Naive B cell (primary cell): ENCODE measurements at places on chromosomes 2 and 18. TPM values are rescaled to one million over a fixed set of nuclear protein-coding genes. Genes with fewer than 3 reads are reported as not detected.

- DNase-seq, result no peak
- H3K27ac ChIP-seq, result no peak overlapping the region
Observed at GRCh38 chr2:227280895-227281294, 44.2 kb upstream of the MFF start.

- peaks cover 5% of the 10 kb centered on the region for H3K4me1 ChIP-seq
- H3K36me3 ChIP-seq, result no peaks in the 10 kb centered on the region
- no peak overlapping the region for H3K4me3 ChIP-seq
- DNase-seq, result no peak
- H3K27me3 ChIP-seq, result peaks cover 68% of the 10 kb centered on the region
- H3K27ac ChIP-seq, result no peak overlapping the region
Observed at GRCh38 chr2:10834068-10834655, 21.6 kb upstream of the PDIA6 start.

DNA sequence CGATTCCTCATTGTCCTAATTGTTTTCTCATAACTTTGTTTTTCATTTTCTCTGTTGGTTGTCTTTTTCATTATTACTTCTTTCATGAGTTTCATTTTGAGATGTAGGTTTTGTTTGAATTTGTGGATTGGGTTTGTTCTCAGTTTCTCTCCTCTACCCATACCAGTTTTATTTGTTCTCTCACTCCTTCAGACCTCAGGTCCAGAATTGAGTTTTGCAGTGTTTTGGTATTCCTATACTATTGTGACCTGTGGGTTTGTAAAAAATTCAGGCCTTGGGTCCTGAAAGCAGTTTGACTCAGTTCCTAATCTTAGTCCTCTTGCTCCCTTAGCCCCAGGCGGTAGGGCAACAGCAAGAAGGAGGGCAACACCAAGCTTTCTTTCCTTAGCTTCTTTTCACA lies 28.3 kb upstream of the UBE2E3 start:
- no peak overlapping the region for H3K4me3 ChIP-seq
- no peaks in the 10 kb centered on the region for H3K4me1 ChIP-seq
- no peak for DNase-seq
- H3K36me3 ChIP-seq, result no peaks in the 10 kb centered on the region

DNA sequence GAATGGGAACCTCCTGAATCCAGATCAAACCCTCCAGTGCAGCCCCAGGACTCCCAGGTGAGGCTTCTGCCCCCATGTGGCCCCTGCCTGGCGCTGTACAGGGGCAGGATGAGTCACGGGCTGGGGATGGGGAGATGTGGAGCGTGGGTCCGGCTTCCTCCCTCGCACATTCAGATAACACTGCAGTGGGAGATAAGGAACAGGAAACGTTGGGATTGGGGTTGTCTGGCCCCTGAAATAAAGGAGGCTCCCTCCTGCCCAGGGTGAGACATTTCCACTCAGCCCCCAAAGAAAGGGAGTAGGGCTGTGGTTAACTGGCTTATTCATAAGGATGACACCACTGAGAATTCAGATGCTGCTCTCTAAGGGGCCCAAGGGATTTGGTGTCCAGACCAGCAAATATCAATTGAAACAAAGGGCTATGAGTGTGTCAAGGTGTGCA lies 30.7 kb downstream of the IGFBP5 start:
- no peaks in the 10 kb centered on the region for H3K4me1 ChIP-seq
- H3K27me3 ChIP-seq, result peaks cover 33% of the 10 kb centered on the region
- H3K4me3 ChIP-seq, result no peak overlapping the region
- H3K27ac ChIP-seq, result no peak overlapping the region
- no peak for DNase-seq

DNA sequence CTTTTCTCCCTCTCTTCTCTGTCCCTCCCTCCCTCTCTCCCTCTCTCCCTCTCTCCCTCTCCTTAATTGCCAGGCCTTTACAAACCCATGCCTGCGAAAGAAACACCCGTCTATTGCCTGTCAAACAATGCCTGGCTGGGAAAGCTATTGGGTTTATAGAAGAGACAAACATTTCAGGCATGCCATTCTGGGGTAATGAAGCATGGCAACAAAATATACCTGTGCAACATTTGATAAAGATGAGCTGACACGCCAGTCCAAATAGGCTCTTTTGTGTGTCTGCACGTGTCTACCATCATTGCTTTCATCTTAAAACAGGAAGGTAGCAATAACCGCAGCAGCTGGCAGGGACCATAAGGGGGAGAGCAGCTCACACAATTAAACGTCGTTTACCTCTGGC lies 282.1 kb downstream of the ZNF516 start:
- no peak for DNase-seq
- H3K4me1 ChIP-seq, result no peaks in the 10 kb centered on the region
- no peaks in the 10 kb centered on the region for H3K36me3 ChIP-seq
- no peak overlapping the region for H3K27ac ChIP-seq
- no peaks in the 10 kb centered on the region for H3K27me3 ChIP-seq

GRCh38 chr2:70785137-70785911 lies 5.1 kb downstream of the FIGLA start:
- H3K4me1 ChIP-seq, result peaks cover 8% of the 10 kb centered on the region
- peaks cover 48% of the 10 kb centered on the region for H3K27me3 ChIP-seq
- no peaks in the 10 kb centered on the region for H3K36me3 ChIP-seq

GRCh38 chr2:69933839-69934613 lies 19.1 kb downstream of the MXD1 start:
- H3K4me1 ChIP-seq, result peaks cover 8% of the 10 kb centered on the region
- H3K27ac ChIP-seq, result peak overlapping the region; percentile 4
- no peak for DNase-seq
- H3K4me3 ChIP-seq, result no peak overlapping the region

- DNase-seq, result peak; percentile 75
- peaks cover 41% of the 10 kb centered on the region for H3K4me1 ChIP-seq
- H3K27ac ChIP-seq, result peak overlapping the region; percentile 99
- no peaks in the 10 kb centered on the region for H3K27me3 ChIP-seq
- no peaks in the 10 kb centered on the region for H3K36me3 ChIP-seq
Observed at GRCh38 chr2:208265371-208265800, 669 bp upstream of the PIKFYVE start.

DNA sequence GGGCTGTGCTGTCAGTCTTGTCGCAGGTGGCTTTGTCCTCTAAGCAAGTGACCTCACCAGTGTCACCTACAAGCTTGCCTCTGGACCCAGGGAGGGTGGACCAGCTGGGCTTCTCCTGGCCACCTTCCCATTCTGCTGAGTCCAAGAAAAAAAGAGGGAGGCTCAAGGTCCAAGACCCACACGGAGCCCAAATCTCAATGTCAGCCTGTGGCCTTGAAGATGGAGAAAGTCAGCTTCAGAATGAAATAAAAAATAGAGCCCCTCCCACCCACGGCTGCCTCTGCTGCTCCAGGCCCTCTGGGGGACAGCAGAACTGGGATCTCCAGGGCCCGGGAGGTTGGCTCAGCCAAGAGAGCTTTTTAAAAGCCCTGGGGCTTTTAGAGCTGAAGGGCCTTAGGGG lies 145.9 kb downstream of the TNS1 start:
- H3K36me3 ChIP-seq, result no peaks in the 10 kb centered on the region
- DNase-seq, result no peak
- H3K27ac ChIP-seq, result no peak overlapping the region
- no peak overlapping the region for H3K4me3 ChIP-seq

ANKRD30BL gene
- polyA plus RNA-seq, result not detected

MAP4K4 gene
- 11.8 TPM for polyA plus RNA-seq

COMMD1 gene
- polyA plus RNA-seq, result 60.8 TPM
